Mucosa of descending colon (tissue), 3 donors: ENCODE measurements at places on chromosomes 16 and 17. TPM values are rescaled to one million over a fixed set of nuclear protein-coding genes. Genes with fewer than 3 reads are reported as not detected.
A peak's percentile ranks its signal among the peaks of the same experiment; 100 is the strongest.

GRCh38 chr17:82227629-82228277 is 1.1 kb upstream of the SLC16A3 start:
- DNase-seq, result no peak

DNA sequence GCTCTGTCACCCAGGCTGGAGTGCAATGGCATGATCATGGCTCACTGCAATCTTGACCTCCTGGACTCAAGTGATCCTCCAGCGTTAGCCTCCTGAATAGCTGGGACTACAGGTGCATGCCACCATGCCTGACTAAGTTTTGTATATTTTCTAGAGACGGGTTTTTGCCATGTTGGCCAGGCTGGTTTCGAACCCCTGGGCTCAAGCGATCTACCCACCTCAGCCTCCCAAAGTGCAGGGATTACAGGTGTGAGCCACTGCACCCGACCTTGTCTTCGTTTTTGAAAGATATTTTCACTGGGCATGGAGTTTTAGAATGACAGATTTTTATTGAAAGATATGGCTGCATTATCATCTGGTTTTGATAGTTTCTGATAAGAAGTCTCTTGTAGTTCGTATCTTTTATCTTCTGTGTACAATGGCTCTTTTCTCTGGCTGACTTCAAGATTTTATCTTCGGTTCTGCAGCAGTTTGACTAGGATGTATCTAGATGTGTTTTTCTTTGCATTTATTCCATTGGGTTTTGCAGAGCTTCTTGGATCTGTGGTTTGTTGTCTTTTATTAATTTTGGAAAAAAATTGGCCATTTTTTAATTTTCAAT is 14.6 kb downstream of the ADGRG5 start:
- no peak for DNase-seq

The SGCA gene
- total RNA-seq, result 0.64 TPM

DNA sequence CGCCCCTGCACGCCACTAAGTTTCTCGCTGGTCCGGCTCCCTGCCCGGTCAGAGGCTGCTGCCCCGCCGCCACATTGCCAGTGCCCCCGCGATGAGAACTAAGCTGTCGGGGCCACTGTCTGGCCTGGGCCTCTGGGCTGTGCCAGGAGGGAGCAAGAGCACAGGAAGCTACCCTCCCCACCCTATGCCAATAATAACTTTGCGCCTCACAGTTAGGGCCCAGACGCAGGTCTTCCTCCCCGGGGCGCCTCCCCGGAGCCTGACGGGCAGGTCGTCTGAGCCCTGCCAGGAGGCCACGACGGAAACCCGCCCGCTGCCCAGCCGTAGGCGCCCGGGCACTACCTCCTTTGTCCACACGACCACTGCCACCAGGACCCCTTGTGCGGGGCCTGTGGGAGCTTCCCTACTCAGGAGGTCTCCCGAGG is 1.5 kb downstream of the ZFPM1 start:
- DNase-seq, result peak; percentile 47

DNA sequence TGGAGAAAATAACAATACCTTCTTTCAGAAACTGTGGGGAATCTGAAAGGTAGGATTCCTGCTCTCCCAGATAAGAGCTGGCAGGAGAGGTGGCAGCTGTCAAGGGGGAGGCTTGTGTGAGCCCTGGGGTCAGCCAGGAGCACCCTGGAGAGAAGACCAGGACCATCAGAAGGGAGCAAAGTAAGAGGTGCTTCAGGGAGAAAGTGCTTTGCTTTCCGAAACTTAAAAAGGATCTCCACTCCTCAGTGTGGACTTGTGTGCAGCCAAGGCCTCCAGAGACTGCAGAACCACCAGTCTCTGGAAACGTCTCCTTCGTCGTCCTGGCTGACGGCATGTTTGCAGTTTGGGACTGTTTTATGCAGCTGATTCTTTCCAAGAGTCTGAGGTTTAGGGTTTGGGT is 13.7 kb upstream of the SOX9 start:
- DNase-seq, result no peak

DNA sequence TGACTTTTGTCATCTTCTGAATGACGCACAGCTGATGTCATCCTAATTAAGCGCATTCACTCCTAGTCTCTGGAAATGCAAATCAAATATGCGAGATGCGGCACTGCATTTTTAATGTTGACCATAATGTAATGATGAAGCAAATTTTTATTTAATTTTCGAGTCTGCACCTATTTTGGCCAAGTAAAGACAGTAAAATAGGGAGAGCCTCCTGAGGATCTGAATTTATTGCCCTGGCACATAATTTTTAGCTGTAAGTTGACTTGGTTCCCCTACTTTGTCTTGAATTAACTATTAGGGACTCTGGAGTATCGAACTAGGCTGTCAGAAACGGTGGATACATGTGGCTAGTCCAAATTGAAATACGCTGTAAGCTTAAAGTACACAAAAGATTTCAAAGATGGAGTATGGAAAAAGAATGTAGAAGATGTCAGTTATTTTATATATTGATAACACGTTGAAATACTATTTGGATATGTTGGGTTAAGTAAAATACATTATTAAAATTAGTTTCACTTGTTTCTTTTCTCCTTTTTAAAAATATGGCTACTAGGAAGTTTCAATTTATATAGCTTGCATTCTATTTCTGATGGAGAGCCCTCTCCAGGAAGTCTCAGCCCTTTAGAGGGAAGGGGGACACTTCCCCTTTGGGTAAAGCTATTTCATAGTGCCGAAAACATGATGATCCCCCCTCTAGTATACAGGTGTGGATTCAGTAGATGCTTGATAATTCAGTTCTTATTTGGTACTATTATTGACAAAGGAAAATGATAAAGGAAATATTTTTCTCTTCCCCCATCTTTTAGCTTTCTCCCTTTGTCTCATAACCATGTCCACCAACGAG is 991 bp downstream of the KPNA2 start:
- no peak for DNase-seq

- no peak for DNase-seq
These were observed 2.7 kb upstream of the SLC12A4 start for GRCh38 chr16:67971111-67971510.

GRCh38 chr16:56910654-56911539 is 21.0 kb upstream of the HERPUD1 start:
- no peak for DNase-seq

The ZFP3 gene
- 11.2 TPM for total RNA-seq

The LHX1 gene
- not detected for total RNA-seq

GRCh38 chr16:57987441-57988177 is 12.9 kb downstream of the ZNF319 start:
- no peak for DNase-seq

- no peak for DNase-seq
These were observed 5.2 kb downstream of the CIBAR2 start for GRCh38 chr16:85107083-85107482.

The ALOX15 gene
- 0.10 TPM for total RNA-seq

DNA sequence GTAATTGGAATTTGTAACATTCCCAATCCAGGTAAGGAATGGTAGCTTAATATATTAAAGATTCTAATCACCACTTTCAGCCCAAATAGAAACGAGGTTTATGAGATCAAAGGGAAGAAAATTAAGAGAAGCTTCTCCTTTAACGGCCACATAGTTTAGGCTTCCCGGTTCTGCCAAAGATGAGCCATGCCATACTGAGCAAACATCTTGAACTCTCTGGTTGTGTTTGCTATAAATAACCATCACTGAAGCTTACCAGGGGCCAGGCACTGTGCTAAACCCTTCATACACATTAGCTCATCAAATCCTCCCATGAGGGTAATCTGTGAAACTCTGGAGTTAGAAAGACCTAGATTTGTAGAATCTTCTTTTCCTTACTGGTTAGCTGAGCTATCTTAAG is 2.8 kb downstream of the MYH11 start:
- no peak for DNase-seq

DNA sequence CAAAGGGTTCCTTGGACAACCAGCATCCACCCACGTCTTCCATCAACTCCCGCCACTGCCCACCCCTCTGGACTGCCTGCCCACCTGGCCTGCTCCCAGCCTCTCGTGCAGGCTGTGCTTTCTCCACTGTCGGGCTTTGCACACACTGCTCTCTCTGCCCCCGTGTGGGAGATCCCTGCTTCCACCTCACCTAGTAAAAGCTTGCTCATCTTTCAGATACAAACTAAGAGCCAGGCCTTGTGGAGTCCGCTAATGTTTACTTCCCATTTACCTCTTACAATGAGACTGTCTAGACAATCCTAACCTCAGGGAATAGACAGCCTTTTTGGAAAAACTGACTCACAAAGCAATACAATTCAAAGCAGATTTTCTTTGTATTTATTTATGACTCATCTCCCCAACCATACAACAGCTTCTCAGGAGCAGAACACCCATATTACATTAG is 67.6 kb downstream of the USP31 start:
- DNase-seq, result no peak

GRCh38 chr16:69566981-69567680 is 1.4 kb downstream of the NFAT5 start:
- no peak for DNase-seq

GRCh38 chr16:88047462-88047861 is 96.2 kb downstream of the BANP start:
- DNase-seq, result no peak
